ENCODE measurements at places on chromosomes 2 and 18.

GRCh38 chr18:13809043-13809430 is 14.9 kb upstream of the MC5R start:
- no peak for DNase-seq

- DNase-seq = no peak
Observed at GRCh38 chr2:63078852-63079606, 28.4 kb downstream of the OTX1 start.

GRCh38 chr2:98564541-98565132 is 43.7 kb downstream of the COA5 start:
- DNase-seq = no peak

- peak; percentile 35 for DNase-seq
Observed at GRCh38 chr2:148614322-148615049, 30.1 kb upstream of the EPC2 start.

- no peak for DNase-seq
Observed at GRCh38 chr2:178193496-178193822, 853 bp upstream of the OSBPL6 start.

GRCh38 chr18:37161491-37161890 is 332.6 kb downstream of the KIAA1328 start:
- no peak for DNase-seq

GRCh38 chr2:235421618-235422017 is 72.2 kb upstream of the AGAP1 start:
- no peak for DNase-seq

DNA sequence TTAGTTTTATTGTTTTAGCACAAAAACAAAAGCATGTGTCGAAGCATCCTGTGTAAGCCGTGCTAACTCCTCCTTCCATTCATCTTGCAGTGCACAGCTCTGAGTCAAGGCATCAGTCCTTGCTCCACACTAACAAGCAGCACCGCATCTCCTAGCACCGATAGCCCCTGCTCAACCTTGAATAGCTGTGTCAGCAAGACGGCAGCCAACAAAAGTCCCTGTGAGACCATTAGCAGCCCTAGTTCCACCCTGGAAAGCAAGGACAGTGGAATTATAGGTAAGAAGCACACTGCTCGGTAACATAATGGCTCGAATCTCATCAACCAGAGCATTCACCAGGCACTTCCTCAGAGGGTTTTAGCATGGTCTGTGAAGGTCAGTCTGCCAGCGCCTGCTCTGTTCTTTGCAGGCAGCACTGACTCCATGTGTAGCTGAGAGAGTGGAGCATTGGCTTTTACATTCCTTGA is 136.2 kb downstream of the WDSUB1 start:
- peak; percentile 81 for DNase-seq

DNA sequence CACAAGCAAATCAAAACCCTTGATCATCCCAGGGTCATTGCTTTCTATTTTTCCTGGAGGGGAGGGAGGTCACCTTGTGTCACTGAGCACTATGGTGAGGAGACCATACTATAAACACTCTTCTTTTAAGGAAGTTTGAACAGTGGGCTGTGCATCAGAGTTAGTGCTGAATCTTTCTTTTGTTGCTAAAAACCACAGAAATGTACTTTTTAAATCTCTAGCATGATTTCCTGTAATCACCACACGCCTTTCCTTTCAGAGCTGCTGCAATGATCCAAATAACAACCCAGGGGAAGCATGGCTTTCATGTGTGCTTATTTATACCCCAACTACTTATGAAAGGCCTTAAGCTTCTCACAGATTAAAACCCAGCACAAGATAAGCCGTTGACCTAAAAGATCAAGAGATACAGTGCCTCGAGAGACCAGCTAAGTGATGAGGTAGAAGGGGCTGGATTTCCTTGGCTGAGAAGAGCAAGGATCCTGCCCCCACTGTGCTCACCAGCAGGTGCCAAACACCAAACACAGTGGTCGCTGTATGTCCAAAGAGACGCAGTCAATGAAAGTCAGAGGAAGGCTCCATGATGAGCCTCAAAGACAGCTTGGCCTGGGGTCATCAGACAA is 34.7 kb downstream of the TRABD2A start:
- DNase-seq = no peak

DNA sequence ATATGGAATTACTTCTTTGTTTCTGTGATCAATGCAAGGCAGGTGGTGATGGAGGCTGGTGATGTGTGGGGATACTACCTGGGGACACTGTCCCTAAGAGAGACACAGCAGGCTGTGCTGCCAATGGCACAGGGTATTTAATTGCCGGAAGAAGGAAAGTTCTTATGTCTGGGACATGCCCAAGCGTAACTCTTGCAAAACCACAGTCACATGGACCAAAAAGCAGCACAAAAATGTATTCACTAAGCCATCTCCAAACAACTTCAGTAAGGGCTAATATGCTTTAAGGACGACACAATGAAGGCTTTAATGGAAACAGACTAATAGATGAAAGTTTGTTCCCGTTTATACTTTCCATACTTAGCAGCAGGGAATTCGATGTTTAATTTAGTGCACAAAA is 49.7 kb upstream of the AP1S3 start:
- no peak for DNase-seq

- no peak for DNase-seq
Observed at GRCh38 chr18:11119959-11120587, 29.3 kb downstream of the PIEZO2 start.

GRCh38 chr2:190441564-190441963 is 33.4 kb downstream of the MFSD6 start:
- no peak for DNase-seq

DNA sequence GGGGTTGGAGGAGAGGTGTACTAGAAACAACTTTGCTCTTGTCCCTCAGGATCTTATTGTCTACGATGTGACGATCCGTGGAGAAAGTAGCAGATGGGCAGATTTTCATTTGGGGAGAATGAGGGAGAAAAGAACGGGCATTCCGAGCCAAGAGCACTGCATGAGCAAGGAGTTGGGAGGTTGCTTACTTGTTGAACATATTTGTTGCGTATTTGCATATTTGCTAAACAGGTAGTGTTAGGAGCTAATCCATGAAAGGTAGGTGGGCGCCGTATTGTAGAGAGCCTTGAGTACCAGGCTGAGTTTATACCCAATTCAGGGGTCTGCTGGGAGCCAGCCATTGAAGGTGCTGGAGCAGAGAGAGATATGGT is 490 bp downstream of the BCS1L start:
- DNase-seq = no peak

DNA sequence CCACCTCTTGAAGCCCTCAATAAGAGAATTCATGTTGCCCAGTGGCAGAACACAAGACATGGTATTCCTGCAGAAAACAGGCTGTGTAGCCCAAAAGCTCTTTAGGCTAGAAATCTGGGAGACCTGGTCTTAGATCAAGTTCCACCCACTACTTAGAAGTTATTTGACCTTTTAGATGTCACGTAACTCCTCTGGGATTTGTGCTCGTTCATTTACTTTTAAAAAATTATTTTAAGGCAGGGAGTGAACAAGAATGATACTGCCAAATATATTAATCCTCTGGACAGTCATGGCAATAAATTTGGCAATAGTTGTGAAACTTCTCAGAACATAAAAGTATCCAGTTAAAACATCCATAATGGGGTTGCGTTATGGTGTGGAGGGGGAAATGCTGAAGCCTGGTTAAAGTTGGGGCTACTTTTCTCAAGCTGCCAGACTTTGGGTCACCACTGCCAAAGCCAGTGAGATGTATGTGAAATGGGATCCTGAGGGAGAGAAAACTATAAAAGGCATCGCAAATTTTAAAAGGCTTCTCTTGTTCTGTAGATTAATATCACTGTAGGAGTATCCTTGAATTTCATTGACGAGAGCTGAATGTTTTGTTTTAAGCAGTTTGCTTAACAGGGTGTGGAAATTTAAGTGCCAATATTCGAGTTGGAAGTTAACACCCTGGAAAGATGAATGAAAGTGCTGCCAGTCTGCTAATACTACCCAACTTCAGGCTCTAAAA is 15.8 kb downstream of the DAPL1 start:
- DNase-seq = no peak

- DNase-seq = peak; percentile 51
Observed at GRCh38 chr18:31819106-31819924, 58.6 kb upstream of the SLC25A52 start.

GRCh38 chr2:176774766-176775451 is 437.7 kb upstream of the HNRNPA3 start:
- DNase-seq = no peak

DNA sequence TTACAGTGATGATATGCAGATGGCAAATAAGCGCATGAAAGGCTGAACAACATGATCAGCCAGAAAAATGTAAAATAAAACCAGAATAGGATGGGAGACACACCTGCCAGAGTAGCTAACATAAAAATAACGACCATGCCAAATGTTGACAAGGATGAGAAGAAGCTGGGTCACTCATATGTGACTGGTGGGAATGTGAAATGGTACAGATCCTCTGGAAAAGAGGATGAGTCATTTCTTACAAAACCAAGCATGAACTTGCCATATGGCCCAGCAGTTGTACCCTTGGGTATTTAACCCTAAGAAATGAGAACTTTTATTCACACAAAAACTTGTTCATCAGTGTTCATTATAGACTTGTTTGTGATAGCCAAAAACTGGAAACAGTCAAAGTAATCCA is 143.8 kb downstream of the SH3BP4 start:
- no peak for DNase-seq

GRCh38 chr2:79612999-79613398 is 100.1 kb downstream of the CTNNA2 start:
- no peak for DNase-seq

DNA sequence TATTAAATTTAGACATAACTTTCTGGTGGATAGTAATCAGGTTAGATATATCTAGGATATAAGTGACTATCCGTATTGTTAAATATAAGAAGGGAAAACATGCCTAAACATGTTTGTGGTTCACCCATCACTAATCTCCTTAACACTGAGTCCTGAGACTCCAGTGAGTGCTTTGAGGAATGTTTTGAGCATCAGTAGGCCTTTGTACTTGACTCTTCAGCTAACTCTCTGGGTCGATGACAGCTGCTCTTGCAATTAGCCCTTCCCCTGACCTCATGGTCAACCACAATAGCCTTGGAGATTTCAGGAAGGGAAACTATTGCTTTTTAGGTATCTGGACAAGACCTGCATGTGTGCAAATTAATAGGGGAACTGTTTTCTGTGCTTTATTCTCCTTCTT is 716.8 kb downstream of the EPHA4 start:
- DNase-seq = no peak

DNA sequence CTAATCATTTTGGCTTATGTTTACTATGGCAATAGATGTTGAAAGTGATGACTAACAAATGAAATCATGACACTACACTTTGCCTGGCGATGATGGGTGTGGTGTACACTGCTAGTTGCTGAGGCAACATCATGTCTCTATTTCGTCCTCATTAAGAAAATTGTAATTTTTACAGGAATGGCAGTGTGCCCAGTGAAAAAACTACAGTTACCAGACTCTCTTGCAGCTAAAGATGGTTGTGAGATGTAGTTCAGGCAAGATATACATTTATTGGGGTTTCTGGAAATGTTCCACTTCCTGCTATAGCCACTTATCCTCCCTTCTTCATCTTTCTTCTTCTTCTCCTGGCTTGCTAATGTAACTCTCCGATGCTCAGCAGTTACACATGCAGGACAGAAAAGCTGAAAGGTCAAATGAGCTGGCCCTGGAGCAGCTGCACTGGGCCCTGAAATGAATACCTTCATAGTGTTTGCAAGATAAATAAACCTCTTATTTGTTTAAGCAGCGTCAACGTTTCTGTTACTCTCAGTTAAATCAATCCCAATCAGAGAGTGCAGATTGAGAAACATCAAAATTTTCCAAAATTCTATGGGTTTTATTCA is 46.0 kb downstream of the SOCS6 start:
- no peak for DNase-seq

GRCh38 chr2:46313063-46313462 is 15.9 kb downstream of the EPAS1 start:
- DNase-seq = no peak

DNA sequence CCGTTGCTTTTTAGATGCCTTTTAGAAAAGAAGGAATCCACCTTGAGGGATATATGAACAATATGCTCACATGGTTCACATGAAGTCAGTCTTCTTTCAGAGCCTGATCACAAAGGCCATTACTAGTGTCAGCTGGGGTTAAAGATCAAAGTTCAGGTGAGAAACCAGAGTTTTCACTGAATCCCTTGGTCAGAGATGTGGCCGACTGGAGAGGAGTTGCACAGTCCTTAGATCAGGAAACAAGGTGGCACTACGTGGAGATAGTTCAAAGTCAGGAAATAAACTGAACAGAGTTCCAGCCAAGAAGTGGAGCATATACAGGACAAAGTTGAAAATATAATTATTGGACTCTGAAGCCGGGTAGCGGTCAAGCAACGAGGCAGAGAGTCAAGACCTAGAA is 54.6 kb downstream of the AAK1 start:
- DNase-seq = no peak

GRCh38 chr18:12476955-12477354 is 69.2 kb downstream of the PRELID3A start:
- DNase-seq = no peak

GRCh38 chr18:274313-274712 is 6.5 kb upstream of the THOC1 start:
- DNase-seq = no peak

DNA sequence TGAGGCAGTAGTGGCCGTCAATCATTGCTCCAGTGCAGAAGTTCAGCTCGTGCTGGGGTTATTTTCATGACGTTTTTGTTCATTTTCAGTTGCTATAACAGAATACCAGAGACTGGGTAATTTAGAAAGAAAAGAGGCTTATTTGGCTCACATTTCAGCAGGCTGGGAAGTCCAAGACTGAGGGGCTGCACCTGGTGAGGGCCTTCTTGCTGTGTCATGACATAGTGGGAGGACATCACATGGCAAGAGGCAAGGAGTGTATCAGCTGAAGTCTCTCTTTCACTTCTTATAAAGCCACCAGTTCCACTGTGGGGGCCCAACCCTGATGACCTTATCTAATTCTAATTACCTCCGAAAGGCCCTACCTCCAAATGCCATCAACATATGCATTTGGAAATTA is 58.0 kb upstream of the DPP10 start:
- DNase-seq = no peak

DNA sequence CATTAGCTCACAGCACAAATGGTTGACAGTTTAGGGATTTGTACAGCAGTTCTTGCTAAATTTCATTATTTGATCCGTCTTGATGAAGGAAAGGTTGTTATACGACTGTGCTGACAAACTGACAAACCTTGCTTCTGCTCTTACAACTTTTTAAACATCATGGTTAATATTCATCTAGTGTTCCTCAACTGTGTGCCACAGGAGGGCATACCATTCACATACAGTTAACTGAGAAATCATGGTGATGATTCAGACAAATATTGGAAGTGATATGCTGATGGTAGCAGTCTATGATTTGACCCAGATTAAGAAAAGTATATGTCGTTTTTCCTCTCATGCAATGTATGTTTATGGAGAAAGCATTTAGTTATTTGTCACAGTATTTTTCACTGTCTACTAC is 129.8 kb upstream of the FSIP2 start:
- DNase-seq = peak; percentile 36

DNA sequence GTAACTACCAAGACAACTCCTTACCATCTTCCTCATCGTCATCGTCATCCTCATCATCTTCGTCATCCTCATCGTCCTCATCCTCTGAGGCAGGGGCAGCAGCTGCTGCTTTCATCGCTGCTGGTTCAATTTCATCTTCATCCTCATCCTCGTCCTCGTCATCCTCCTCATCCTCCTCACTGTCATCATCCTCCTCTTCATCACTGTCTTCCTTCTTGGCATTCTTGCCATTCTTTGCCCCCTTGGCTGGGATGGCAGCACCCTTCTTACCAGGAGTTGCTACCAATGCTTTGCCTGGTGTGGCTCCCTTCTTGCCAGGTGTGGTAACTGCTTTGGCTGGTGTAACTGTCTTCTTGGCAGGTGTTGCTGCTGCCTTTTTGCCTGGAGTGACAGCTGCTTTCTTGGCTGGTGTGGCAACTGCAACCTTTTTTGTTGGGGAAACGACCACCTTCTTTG is 2.7 kb downstream of the NCL start:
- DNase-seq = no peak
